ENCODE measurements at places on chromosomes 2 and 18.

DNA sequence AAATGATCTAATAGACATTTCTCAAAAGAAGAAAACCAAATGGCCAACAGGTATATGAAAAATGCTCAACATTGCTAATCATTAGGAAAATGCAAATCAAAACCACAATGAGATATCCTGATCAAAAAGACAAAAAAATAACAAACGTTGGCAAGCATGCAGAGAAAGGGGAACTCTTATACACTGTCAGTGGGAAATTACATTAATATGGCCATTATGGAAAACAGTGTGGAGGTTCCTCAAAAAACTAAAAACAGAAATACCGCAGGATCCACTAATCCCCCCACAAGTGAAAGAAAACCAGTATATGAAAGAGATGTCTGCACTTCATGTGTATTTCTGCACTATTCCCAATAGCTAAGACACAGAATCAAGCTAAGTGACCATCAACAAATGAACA, 57.7 kb upstream of the CTIF start:
- DNase-seq = no peak

DNA sequence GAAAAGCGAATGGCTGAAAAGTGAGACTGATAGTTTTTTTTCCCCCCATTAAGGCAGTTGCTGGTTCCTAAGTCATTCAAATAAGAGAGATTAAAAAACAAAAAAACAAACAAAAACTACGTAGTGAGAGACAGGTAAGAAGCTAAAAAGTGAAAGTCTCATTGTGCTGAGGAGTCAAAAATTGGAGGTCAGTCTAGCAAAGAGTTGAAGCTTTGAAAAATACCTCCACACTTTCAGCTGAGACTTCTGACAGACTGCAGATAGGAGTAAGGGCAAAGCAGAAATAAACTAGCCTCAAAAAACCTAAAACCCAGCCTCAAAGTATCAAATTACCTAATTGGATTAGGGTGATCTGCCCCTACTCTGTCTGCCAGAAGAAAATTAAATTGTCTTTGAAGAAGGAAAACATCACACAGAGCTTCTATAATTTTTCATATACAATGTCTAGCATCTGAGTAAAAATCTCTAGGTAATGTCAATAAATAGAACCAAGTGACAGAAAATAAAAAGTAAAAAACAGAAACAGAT, 10.9 kb upstream of the EIF2AK3 start:
- DNase-seq = no peak

DNA sequence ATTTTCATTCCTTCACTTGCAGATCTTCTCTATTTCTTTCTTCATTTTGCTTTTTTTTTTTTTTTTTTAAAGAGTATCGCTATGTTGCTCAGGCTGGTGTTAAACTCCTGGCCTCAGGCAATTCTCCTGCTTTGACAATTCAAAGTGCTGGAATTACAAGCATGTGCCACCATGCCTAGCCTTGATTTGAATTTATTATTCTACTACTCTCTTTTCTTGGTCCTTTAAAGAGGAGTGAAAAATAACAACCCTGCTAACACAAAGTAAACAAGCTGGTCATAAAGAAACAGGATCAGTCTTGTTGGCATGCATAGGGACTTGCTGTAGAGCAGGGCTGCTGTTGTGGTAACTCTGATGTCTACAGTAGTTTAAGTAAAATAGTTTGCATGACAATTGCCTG, 1615.3 kb upstream of the ZEB2 start:
- no peak for DNase-seq

DNA sequence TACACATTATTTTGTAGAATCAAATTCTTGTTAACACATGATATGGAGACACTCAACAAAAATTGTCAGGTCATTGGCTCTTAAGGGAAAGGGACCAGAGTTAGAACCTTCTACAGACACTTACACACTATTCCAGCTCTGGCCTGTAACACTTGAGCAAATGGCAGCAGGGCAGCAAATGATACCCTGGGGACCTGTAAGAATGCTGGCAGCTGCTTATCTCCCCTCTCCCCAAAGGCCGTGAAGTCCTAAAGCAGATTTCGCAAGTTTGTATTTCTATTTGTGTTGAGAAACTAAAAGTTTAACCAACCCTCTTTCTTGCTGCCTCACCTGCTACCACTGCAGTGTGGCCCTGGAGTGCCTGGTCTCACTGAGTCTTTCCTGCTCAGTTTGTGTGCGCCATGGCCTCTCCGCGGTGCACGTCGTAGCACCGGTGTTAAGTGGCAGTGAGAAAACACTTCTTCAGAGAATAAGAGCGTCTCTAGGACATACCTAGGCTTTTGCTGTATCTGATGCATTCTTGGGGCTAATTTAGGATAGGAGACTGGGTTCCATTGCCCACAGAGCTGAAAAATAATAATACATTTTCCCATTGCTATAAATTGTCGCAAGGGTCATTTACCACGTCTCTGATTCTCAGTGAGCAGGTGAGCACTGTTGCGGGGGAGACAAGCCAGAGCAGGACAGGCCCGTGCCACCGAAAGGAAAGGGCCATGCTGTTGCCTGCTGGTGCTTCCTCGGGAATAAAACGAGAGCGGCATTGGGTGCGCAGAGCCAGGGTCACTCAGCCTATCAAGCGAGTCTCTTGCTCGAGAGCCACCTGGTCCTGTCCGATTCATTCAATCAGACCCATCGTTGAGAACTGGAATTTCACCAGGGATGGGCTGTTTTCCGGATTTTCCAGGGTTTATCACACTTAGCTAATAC, 204.9 kb downstream of the PTGR3 start:
- no peak for DNase-seq

DNA sequence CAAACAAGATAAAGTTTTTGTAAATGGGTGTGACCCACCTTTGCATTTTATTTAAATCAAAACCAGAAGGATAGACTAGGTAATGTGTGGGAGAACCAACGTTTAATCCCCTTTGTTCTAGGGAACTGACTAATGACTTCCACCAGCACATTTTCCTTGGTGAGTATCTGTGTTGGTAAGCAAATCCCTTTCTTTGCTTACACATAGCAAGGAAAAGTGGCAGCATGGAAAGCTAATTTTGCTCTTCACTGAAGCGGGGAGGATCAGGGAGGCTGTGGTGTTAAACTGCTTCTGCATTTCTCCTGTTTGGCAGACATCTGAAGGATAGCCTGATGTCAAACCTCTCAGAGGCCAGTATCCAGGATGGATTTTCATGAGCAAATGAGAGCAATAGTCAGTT, 331.1 kb downstream of the PTPRM start:
- DNase-seq = no peak

DNA sequence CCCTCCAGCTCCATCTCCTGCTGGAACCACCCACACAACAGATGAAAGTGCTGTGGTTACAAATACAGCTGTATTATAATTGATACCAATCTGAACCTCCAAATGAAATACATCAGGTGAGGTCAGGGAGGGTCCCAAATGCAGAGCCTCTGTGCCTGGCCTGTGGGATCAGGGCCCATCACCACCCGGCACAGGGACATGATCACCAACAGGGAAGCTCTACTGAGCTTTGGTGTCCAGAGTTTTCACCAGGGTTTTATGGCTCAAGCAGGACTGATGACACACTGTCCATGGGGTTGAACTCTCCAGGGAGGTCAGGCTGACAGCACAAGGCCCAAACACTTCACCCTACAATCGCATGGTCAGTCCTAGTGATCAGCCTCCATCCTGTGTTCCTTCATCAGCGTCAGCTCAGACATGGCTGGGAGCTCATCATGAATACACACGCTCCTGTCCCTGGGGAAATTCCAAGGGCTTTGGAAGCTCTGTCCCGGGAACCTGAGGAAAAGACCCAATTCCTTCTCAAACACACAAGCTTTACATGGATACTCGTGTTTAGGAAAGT, 3.9 kb upstream of the PXDN start:
- DNase-seq = no peak
